KG1 (cell line): ENCODE measurements at places on chromosomes 5 and 9.

- no peak for DNase-seq
Observed at GRCh38 chr5:62385131-62385530, 18.6 kb downstream of the DIMT1 start.

DNA sequence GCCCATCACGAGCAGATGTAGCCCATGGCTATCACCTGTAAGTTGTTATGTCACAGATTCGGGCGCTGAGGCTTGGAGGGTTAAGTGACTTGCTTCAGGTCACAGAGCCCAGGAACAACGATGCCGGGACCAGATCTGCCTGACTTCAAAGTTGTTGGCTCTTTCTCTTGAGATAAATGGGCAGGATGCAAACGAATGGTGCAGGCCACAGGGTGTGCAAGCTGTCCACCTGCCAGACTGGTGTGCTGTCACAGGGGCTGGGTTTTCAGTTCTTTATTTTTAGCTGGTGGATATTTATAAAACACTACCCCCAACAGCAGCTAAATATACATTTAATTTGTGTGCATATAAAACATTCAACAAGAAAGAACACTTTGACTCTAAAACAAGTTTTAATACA, 17.7 kb upstream of the PHYKPL start:
- no peak for DNase-seq

DNA sequence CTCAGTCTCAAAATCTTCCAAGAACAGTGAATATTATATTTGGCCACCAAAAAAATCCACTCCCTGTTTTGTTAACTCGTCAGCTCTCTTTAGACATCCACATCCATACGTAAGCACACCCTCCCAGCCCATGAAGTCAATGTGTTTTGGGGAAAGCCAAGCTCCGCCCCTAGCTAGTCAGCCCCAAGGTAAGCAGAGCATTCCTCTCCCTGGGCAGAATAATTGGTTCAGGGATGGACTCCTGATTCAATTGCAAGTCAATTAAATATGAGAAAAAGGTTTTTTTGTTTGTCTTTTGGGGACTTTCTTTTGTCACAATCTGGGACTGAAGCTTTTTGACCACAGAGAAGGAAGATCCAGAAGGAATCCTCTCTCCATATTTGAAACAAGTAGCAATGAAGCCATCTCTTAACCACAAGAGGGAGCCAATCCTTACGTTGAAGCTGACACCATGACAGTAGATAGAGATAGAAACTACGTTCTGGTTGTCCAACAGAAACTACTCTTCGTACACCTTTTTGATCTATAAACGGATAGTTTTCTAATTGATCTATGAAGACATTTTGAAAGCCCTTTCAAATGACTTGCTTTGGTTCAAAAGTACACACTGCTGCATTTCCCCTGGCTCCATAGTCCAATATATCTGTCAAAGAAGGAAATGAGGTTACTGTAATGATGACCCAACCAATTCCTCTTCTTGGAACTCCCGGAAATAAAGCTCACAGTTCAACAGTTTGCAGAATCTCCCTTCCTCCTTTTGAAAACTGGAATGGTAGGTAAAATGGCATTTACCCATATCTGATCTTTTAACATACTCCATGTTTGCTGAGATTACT, 166.4 kb downstream of the TLE1 start:
- no peak for DNase-seq

- no peak for DNase-seq
Observed at GRCh38 chr5:8601831-8602354, 732.9 kb downstream of the MTRR start.
